ENCODE measurements at places on chromosomes 3 and 15.

DNA sequence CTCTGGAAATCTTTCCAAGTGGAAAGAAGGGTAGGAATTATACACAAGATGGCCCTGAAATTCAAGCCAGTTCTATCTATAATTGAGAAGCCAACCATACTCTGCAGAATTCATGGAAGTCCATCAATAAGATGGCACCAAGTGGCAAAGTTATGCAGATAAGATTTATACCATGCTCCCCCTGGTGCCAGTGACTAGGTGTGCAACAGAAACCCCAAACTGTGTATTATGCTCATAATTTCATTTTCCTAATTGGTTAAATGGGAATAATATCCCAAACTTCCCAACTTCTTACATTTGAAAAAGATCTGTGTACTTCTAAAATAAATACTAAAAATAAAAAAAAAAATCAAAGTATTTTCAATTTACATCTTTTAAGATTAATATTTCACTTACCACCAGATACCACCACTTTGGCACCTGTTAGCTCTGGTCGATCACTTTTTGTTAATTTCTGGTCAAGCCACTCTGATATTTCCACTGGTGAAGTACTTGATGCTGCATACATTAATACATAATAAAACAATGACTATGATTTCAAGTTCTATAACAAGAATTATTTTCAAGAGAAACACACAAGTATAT lies 25.9 kb downstream of the ETFA start:
- DNase-seq: peak; percentile 33

DNA sequence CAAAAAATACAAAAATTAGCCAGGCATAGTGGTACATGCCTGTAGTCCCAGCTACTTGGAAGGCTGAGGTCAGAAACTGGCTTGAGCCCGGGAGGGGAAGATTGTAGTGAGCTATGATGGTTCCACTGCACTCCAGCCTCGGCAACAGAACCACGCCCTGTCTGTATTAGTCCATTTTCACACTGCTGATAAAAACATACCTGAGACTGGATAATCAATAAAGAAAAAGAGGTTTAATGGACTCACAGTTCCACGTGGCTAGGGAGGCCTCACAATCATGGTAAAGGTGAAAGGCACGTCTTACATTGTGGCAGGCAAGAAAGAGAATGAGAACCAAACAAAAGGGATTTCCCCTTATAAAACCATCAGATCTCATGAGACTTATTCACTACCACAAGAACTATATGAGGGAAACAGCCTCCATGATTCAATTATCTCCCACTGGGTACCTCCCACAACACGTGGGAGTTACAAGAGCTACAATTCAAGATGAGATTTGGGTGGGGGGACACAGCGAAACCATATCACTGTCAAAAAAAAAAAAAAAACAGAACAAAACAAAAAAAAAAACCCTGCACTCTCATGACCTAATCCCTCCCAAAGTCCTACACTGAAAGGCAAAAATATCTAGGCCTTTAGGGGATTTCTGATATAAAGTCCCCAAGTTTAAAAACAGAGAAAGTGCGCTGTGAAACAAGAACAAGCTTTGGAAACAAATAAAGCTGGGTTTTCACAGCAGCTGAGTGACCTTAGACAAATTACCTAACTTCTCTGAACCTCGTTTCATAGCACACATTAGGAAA lies 224.7 kb downstream of the IGSF11 start:
- no peak for DNase-seq

DNA sequence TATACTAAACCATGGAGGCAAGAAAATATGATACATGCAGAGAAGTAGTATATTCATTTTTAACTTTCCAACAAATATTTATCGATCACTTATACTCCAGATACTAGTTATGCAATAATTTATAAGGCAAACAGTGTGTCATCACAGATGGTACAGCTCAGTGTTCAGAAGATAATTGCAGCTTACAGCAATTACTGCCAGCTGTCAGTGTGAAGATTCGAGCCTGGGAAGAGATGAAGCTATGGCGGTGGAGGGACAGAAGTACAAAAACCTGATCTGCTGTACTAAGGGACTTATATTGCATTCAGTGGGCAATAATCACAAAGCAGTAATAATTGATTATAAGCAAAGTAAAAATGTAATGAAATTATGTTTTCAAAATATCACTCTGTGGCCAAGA lies 170.6 kb upstream of the EPHA3 start:
- peak; percentile 89 for DNase-seq

DNA sequence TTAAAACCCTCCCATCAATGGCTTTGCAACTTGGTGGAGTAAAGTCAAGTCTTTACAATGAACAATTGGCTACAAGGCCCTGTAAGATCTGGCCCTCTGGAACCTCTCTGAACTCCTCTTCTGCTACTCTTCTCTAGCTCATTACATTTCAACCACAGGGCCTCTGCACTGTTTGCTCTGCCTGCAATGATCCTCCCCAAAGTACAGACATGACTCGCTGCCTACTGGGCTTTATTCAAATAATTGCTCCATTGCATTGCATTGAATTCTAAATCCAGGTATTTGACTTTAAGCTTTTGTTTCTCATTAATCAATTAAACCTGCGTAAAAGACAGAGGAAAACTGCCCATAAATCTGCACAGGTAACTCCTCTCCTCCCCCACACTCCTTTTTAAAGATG lies 96.7 kb downstream of the CD47 start:
- DNase-seq: no peak

DNA sequence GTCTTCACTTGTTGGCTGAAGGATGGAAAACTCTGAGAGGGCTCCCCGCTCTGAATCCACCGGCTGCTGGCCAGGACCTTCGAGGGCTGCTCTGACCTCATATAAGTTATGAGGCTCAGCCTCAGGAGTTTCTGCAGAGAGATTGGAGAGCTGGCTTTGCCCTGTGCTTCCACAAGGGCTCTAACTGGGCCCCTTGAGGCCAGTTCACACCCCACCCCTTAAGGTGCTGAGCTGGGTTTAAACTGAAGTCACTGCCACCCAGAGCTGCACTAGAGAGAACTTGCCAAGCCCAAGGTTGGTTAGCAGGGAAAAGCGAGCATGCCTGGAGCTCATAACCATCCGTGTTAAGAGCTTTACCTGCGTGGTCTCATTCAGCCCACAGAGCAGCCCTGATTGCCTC lies 2.8 kb upstream of the CCDC33 start:
- no peak for DNase-seq

DNA sequence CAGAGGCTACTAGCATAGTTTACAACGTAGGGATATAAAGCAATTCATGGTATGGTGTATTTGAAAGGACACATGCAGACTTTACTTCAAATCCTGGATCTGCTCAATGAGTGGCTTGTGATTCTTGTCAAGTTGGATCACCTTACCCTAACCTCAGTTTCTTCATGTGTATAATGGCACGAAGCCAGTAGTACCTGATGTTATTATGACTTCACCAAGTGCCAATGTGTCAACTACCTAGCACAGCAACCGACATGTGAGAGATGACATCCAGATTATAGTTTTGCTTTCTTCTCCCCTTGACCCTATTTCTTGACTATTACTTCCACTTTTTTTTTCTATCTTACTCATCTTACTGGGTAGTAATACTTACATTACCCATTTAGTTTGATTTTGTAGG lies 304.5 kb downstream of the RBMS3 start:
- no peak for DNase-seq

DNA sequence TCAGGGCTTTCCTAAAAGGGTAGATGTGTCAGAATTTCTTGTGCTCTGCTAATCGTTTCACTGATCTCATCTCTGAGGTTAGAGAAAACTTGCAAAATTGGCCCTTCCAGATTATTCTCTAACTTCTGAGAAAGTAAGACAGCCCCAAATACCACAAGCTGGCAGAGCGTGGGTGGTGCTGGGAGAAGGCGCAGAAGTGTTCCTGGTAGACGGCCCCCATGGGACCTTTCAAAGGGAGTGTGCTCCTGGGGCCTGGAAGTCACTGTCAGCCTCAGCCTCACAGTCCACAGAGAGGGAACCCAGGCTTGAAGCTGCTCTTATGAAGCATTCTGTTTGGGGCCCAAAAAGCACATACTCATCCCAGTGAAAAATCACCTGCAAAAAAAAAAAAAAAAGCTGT lies 86.5 kb upstream of the PFN2 start:
- no peak for DNase-seq

DNA sequence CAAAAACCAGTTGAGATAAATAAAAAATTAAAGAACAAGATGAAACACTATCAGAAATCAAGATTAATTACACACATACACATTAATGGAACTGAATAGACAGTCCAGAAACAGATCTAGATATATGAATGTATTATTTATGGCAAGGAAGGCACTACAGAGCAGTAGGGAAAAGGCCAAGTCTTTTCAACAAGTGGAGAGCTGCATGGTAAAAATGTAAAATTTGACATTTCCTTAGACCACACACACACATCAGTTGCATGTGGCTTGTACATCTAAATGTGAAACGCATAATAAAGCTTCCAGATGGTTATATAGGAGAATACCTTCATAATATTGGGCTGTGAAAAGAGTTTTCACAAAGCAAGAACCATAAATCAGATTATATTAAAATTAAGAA lies 57.8 kb upstream of the ASB14 start:
- DNase-seq: no peak

DNA sequence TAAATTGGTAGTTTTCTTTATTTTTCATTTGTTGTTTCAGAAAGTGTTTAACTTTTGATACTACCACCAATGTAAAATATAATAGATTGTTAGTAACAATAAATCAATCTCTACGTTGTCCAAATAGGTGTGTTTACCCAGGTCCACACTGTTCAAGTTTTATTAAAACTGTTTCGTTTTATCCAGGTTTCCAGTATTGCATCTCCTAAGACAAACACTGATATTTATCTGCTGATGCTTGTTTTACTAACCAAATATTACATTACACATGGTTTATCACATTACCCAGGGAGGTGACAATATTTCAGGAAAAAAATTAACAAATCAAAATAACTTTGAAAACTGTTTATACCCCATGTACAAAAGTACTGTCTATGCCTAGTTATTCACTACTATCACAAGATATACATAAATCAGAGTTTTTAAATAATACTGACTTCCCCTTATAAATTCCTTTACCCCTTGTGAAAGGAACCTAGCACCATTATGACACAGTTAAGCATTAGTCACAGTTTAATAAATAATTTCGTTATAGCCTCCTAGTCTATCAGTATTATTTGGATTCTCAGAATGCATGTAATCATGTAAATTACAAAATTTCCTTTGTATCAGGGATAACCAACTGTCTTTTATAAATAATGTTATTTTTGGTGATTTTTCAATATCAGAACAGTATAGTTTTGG lies 205.3 kb downstream of the ZBTB20 start:
- DNase-seq: no peak

DNA sequence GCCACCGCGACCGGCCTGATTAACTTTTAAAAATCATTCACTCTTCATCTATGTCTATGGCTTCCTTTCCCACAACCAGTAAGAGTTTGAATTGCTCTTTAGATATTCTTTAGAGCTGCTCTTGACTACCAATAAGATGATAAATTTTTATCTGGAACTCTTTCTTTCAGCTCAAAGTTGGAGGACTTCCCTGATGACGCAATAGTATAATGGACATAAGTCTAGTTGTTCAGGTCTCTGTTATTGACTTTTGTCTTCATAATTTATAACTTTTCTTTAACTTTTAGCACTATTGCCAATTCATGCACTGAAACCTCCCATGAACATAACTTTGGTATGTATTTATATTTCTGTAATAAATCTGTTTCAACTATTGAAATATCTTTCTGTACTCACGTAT lies 61.3 kb upstream of the NLGN1 start:
- no peak for DNase-seq

GRCh38 chr3:13123013-13123654 lies 49.9 kb upstream of the IQSEC1 start:
- no peak for DNase-seq

DNA sequence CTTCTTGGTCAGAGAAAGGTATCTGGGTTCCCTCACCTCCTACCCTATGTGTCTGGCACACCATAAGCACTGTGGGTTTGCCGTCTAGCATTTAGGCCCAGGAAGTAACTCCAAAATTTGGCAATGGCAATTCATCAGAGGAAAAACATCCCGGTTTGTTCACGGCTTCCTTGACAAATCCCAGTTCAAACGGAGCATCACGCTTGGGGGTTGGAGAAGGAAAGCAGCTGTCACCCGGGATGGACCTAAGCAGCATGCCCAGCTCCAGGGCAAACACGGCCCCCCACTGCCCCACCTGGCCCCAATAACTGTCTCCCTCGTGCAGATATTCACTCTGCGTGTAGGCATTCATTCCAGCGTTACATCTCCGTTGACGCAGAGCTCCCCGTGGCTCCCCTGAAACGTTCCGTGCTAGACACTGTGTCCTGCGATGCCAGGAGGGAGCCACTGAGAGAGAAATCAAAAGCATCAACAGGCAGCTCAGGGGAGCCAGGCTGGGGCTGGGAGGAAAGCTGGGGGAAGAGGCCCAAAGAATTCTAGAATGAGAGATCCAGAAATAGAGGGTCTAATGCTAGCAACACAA lies 41.4 kb downstream of the NTRK3 start:
- no peak for DNase-seq

- no peak for DNase-seq
Measured at GRCh38 chr3:119534296-119534695, 25.1 kb downstream of the CD80 start.

DNA sequence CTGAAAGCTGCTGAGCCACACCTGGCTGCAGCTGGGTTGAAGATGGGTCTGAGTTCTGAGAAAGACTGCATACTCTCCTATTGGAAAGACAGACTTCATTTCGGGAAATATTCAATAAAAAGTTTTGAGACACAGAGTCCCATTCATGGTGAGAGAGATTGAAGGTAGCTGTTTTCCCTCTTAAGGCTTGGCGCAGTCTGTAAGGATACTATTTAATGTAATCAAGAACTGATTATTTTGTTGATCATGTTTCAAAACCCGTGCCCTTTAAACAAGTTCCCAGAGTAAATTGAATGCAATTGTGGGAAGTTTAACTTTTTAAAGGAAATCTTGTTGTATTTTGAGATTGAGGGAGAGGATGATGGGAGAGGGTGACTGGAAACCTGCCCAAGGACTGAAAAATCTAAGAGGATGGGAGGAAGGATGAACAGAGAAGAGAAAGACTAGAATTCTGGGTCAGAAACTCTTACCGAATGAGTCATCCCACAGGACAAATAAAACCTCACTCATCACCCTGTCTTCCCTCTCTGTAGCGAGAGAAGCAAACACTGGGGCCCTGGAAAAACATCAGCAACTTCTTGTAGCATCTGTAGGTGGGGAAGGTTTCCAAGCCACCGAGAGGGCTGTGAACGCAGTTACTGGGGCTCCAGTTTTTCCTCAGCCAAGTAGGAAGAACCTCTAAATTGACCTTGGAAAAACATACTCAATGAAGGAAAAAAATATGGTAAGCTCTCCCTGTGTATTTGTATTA lies 193.2 kb upstream of the TPRG1 start:
- no peak for DNase-seq

- no peak for DNase-seq
Measured at GRCh38 chr3:188239577-188239976, 85.6 kb downstream of the LPP start.

DNA sequence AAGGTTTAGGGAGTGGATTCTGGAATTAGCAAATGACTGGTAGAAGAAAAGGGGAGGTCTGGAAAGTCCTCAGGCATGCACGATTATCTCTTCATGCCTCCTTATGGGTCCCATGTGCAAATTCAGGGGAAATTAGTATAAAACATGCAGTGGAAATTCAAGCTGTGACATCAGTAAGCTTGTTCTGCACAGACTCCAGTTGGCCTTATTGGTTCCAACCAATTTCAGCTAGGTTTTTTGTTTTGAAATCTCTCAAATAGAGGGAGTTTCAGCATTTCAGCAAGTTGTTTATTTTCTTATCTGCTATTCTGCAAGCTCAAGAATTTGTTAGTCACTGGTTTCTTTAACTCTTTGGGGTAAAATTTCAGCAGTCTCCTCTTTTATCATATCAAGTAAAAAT lies 774 bp upstream of the TMCO5A start:
- DNase-seq: no peak

- DNase-seq: peak; percentile 44
Measured at GRCh38 chr3:44077267-44077666, 164.4 kb upstream of the TOPAZ1 start.

Measured in NCI-H82 (cell line).